ENCODE measurements at places on chromosomes 7 and 10. TPM values are rescaled to one million over a fixed set of nuclear protein-coding genes. Genes with fewer than 3 reads are reported as not detected.

TMEM184A gene
- 2.8 TPM for total RNA-seq

HOGA1 gene
- 1.1 TPM for total RNA-seq

RASSF4 gene
- 1,159 TPM for total RNA-seq

PLXNA4 gene
- 0.05 TPM for total RNA-seq

FGF8 gene
- total RNA-seq: 0.35 TPM

FGFR2 gene
- not detected for total RNA-seq

PSAP gene
- 1,265 TPM for total RNA-seq
